ENCODE measurements at places on chromosomes 3 and 15.

- DNase-seq, result no peak
These were observed 102.9 kb downstream of the SRGAP3 start for GRCh38 chr3:9146367-9147071.

- no peak for DNase-seq
These were observed 249.3 kb upstream of the FEZF2 start for GRCh38 chr3:62622553-62623174.

DNA sequence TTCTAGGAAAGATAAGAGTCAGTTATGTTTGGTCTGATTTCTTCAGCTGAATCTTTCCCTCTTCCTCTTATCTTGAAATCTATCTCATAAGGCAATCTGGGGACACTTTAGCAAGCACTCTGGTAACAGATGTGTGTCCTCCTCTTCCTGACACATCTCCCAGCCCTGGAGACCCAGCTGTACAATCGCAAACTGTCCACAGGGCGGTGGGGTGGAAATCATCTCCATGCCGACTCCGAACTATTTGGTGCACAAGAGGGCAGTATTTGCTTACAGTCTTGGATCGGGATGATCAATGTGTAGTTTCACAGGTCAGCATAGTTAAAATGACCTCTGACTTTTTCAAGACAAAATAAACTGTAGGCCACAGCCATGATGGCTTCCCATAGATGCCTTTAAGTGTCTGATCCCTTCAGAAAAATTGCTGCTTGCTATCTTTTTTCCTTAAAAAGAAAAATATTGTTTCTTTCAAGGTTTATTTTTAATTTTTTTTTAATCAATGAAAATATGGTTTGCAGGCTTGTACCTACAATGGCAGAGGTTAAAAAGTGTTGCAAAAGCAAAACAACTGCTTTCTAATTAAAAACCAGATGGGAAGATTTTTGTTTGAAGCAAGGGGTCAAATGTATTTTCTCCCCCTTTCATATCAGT lies 17.7 kb downstream of the EEFSEC start:
- DNase-seq, result no peak

GRCh38 chr15:100900136-100900794 lies 18.9 kb upstream of the LRRK1 start:
- no peak for DNase-seq

DNA sequence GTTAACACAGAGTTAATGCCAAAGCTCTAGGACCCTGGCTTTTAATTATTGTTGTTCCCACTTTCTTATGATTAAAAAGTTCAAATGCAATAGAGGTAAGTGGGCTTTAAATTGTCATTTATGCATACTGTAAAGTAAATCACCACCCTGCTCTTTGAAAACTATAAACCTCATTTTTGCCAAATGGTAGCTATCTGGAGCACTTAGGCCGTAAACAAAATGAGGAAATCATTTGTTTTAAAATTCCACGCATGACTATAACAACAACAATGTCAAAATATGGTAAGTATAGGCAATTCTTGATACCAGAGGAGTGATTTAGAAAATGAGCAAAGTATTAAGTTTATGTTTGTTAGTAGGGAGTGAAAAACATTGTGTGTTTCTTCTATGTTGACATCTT lies 1.8 kb downstream of the UNC13C start:
- no peak for DNase-seq

GRCh38 chr3:138389841-138390581 lies 41.6 kb downstream of the MRAS start:
- DNase-seq, result no peak

DNA sequence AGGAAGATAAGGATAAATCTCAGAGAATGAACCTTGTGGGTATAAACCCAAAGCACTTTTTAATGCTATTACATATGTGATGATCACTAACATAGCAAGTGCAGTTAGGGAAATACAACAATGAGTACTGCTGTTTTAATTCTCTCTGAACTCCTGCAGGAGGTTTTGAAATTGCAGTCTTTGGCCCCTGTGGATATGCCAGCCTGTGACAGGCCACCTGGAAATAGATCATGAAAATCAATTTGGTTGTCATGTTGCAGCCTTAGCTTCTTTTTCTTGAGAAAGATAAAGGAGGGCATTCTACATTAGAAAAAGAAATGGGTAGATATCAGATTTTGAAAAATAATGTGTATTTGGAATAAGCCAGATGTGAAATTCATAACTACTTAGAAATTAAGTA lies 103.6 kb downstream of the RSRC1 start:
- no peak for DNase-seq

- no peak for DNase-seq
These were observed 190.1 kb downstream of the CHST2 start for GRCh38 chr3:143309705-143310104.

DNA sequence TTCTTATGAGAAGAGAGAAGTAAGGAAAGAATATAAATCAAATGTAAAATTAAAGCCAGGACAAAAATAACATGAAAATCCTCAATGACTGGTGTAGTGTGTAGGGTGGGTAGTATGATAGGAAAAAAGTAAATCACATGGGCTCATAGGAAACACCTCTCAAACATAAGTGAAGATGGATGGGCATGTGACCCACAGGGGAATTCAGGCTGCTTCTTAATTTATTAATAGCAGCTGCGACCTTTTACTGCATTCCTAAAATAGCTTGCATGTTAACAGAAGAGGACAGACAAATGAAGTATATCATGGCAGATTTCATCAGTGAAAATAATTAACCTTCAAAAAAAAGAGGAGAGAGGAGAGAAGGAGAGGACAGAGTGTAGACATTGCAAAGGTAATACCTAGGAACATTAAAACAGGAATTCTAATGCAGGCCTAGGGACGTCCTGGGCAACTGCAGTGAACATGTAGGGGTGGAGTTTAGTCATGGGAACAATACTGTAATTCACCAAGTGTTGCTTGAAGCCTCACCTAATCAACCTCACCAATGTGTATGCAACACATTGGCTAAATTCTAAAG lies 132.9 kb downstream of the KCNMB2 start:
- no peak for DNase-seq

- no peak for DNase-seq
These were observed 329.7 kb downstream of the TIGIT start for GRCh38 chr3:114623420-114624046.

- DNase-seq, result no peak
These were observed 760.3 kb upstream of the ARRDC4 start for GRCh38 chr15:97200161-97200560.

DNA sequence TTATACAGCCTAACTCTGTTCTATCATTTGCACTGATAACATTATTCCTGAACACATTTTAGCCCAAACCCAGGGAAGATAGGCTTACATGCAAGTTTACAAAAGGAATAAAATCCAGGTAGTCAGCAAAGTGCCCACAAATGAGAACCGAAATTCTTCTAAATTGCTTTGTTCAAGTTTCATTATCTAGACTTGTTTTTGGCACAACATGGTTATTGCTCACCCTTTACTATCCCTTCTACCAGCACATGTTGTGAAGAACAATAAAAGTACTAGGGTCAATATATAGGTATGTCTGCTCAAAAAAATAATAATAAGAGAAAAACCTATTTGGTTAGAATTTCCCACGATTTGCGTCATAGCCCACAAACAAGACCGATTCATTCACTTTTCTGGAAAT lies 430.5 kb downstream of the FGF12 start:
- DNase-seq, result no peak

DNA sequence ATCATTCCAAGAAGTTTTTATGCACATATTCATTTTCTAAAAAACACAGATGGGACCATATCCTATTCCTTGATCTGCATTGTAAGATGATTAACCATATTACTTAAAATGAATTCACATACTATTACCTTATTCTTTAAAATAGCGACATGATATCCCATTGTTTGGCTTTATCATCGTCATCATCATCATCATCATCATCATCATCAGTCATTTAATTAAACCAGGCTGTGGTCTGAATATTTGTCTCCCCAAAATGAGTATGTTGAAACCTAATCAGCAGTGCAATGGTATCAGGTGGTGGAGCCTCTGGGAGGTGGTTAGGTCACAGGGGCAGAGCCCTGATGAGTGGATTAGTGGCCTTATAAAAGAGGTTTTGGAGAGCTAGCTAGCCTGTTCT lies 4.4 kb downstream of the TRAK1 start:
- DNase-seq, result no peak

GRCh38 chr15:70516408-70517193 lies 246.8 kb downstream of the UACA start:
- DNase-seq, result no peak

GRCh38 chr3:152403632-152404066 lies 134.9 kb downstream of the MBNL1 start:
- DNase-seq, result no peak

GRCh38 chr15:40964634-40965033 lies 11.4 kb downstream of the CHAC1 start:
- DNase-seq, result no peak

- no peak for DNase-seq
These were observed 131.2 kb downstream of the RBMS3 start for GRCh38 chr3:29412110-29412509.

DNA sequence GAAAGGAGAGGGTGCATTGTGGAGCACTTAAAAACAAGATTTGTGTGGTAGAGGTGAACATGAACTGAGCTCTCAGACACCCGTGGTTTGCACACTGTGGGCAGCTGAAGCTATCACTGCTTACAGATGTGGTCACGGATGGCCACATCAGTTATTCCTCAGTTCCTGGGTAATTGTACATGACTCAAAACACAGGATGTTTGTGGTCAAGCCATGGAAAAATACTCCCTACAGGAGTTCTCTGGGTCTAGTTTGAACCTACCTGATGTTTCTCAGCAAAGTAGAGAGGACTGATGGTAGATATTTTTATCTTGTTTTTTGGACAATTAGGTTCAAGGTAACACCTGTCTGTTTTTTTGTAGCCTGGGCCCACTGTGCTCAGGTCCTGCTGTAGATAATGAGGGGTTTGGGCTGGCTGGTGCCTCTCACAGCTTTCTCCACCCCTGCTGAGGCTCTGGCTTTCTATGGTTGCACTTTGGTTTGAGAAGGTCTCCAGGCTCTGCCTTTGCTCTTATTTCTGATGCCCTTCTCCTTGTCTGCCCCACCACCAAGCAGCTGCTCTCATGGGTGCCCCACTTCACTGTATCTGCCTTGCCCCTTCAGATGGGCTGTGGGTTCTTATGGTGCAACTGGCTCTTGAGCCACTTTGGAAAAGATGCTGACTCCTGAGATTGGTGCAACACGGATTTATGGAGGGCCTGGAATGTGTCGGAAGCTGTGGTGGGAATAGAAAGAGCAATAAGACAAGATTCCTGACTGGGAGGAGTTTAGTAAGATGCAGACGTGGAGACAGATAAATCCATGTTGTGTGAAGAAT lies 40.1 kb downstream of the CDCP1 start:
- no peak for DNase-seq

- DNase-seq, result no peak
These were observed 248.0 kb upstream of the P2RY1 start for GRCh38 chr3:152586974-152587373.

DNA sequence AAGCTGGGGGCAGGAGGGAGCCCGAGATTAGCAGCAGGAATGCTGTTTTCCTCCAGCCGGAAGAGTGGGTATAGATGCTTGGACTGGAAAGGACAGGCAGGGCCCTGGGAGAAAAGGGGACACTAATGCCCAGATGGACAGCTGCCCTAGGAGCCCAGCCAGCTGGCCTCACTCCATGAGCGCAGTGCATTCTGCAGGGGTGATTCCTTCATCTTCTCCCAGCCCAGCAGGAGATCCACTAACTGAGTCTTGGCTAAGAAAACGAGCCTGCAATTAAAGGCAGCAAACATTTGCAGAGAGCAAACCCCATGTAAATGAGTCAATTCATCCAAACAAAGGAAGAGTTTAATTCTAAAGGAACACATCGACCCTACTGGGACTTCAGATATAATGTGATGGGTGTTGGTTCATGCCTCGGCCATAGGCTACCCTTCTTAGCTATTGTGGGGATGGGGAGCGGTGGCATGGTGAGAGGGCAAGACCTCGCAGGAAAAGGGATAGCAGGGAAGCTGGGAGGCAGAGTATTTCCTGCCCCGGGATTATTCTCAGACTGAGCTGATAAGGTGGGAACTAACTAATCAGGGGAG lies 13.3 kb upstream of the MINAR1 start:
- no peak for DNase-seq

DNA sequence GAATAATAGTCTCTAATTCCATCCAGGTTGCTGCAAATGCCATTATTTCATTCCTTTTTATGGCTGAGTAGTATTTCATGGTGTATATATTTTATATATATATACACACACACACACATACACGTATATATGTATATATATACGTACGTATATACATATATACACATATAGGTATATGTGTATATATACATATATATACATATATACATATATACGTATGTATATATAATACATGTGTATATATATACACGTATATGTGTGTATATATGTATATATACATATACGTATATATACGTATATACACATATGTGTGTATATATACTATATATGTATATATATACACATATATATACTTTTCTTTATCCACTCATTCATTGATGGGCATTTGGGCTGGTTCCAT lies 13.7 kb upstream of the STRIT1 start:
- no peak for DNase-seq

Measured in stimulated activated CD4-positive, alpha-beta T cell treated with anti-CD3 and anti-CD28 coated beads, Interleukin-1b, Interleukin-23, amount 100 ng/mL, for 1 hour (primary cell).